Fibroblast of the conjunctiva (primary cell): ENCODE measurements at places on chromosomes 5 and 9.

DNA sequence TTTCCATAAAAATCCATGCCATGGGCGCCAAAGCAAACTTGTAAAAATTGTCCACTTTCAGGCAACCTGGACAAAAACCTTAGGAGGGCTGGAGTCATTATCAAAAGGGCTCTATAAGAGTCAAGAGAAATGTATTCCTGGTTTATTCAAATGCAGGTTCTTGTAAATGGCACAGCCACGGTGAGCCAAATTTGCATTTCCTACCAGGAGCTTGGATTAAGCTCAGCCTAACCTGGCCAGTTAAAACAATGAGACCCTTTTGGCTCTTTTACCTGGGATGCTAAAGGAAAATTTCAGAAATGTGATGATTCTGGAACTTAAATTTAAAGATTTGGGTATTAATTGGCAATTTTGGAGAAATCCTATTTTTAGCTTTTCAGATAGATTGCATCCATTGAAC lies 8.9 kb upstream of the ZNF474 start:
- DNase-seq, result no peak

DNA sequence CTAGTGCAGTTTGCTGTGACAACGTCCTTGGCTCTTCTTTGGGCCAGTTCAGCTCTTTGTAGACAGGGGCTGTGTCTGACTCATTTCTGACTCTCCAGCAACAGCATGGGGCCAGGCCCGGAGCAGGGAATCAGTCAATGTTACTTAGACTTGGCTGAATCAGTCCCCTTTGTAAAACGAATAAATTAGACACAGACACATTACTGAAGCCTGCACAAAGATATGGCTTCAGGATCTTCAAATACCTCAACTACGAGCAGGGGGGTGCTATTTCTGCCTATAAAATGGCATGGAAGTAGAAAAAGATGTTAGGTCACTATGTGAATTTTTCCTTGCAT lies 204.7 kb downstream of the TTLL11 start:
- DNase-seq, result peak; percentile 46

DNA sequence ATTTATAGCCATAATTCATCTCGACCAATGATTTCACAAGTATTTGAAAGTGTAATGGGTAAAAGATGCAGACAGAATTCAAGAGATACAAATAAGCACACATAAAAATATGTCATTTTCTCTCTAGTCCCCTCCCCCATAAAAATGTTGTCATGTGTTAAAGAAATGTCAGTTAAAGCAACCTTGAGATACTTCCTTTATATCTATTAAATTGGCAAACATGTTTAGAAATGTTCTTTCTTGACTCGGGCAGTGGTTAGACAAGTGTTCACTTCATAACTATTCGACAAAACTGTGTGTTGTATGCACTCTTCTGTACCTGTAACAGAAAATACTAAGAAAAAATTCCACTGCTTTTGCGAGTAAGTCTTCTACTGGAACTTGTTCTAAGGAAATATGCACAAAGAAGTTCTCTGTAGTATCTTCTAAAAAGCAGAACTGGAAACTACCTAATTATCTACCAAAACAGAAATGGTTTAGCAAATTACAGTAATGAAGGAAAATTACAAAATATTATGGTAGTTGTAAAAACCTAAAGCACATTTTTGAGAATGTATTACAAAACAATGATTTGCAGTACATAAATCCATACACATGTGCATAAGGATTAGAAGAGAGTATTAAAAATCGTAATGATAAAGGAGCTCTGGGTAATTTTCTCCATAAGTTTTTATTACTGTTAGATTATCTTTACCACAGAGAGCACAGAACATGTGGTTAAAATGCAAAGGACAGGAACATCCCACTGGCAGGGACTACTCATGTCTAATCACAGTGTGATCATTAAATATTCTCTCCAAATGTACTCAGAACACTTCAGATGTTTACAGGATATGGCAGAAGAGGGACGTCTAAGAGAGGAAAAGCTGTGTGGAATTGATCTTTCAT lies 35.9 kb downstream of the FBXW2 start:
- DNase-seq, result no peak

DNA sequence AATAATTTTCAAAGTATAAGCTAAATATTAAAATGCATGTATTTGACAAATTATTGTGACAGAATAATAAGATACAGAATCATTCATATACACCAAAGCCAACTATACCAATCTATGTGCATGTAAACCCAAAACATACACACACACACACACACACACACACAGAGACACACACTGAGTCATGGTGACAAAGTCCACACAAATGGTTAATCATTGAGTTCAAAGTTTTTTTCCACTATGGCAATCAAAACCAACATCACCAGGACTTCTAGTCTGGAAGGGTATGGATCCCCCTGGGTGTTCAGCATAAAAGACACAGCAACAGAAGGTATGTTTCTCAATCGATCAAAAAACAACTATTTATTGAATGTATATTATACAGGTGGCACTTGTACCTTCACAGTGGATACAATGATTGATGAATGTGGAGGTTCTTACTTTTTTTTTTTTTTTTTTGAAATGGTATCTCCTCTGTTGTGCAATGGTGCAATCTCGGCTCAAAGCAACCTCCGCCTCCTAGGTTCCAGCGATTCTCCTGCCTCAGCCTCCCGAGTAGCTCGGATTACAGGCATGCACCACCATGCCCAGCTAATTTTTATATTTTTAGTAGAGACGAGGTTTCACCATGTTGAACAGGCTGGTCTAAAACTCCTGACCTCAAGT lies 137.0 kb downstream of the PDE4D start:
- DNase-seq, result no peak

DNA sequence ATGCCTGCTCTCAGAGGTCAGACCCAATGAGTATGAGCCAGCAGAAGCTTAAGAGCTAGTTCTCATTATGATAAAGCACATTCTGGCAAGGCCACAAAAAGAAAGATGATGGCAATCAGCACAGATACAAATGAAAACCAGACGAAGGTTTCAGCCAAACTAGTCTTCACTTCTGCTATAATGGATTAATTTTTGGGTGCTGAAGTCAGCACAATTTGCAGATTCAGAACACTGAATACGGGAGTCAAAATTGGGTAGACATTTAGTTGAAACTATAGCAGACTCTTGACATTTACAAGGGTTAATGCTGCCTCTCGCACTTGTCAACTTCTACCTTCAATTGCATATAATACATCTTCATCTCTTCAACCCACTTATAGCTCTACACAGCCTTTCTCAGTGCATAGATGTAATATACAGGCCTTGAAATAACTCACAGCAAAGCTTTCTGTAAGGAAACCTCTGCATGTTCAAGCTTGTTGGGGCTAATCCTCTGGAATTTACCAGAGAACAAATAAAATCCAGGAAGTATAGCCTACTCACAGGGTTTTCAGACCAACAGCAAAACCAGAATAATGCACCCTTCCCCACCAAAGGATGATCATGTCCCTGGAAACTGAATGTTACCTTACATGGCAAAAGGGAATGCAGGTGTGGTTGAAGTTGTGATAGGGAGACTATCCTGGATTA lies 77.1 kb downstream of the BAAT start:
- no peak for DNase-seq

DNA sequence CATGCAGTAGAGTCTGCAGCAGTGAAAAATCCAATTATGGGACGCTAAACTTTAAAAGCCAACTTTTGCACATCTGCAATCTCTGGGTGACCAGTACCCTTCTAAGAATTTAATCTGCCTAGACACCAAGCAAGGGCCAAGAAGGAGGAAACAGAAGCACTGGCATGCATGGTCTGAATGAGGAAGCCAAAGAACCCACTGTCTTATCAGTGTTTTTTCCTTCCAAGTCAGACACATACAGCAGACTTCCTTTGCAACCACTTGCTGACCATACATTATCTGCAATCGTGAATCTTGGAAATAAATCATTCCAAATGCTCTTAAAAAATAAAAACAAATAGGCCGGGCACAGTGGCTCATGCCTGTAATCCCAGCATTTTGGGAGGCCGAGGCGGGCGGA lies 65.9 kb downstream of the DEPDC1B start:
- no peak for DNase-seq

DNA sequence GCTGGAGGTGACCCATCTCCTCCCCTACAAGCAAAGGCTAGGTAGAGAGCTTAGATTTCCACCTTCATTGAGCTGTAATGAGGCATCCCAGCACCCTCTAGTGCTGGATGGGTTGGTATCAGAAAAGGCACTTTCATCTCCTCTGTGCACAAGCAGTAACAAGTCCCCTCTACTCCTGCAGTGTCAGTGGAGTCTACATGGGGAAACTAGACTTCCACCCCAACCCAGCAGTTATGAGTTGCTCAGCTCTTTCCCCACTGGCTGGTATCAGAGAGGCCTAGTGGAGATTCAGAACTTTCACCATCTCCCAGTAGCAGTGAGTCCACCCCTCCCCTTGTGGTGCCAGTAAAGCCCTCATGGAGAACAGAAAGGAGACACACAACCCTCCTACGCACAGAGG lies 17.9 kb downstream of the FCN1 start:
- DNase-seq, result no peak

GRCh38 chr5:43353668-43354067 lies 40.5 kb upstream of the HMGCS1 start:
- no peak for DNase-seq

GRCh38 chr5:150750469-150750868 lies 8.3 kb downstream of the DCTN4 start:
- DNase-seq, result no peak

GRCh38 chr9:79026316-79026715 lies 545.4 kb upstream of the TLE4 start:
- no peak for DNase-seq

DNA sequence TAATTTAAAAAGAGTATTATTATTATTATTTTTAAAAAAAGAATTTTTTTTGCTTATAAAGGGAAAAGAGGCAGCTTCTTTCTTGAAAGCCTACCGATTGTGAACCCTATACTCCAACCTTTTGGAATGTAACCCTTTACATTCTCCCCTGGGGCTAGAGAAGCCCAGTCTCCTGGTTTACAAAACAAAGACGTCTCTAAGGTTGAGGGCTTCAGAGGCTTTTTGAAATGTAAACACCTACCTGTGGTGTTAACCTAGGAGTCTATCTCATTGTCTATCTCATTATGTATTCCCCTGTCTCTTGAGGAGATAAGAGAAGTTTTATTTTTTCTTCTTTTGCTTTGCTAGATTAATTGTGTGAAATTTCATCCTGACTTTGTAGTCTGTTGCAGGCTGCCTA lies 4.7 kb downstream of the TNFSF8 start:
- DNase-seq, result no peak

GRCh38 chr5:51214746-51215145 lies 168.5 kb upstream of the ISL1 start:
- DNase-seq, result no peak

DNA sequence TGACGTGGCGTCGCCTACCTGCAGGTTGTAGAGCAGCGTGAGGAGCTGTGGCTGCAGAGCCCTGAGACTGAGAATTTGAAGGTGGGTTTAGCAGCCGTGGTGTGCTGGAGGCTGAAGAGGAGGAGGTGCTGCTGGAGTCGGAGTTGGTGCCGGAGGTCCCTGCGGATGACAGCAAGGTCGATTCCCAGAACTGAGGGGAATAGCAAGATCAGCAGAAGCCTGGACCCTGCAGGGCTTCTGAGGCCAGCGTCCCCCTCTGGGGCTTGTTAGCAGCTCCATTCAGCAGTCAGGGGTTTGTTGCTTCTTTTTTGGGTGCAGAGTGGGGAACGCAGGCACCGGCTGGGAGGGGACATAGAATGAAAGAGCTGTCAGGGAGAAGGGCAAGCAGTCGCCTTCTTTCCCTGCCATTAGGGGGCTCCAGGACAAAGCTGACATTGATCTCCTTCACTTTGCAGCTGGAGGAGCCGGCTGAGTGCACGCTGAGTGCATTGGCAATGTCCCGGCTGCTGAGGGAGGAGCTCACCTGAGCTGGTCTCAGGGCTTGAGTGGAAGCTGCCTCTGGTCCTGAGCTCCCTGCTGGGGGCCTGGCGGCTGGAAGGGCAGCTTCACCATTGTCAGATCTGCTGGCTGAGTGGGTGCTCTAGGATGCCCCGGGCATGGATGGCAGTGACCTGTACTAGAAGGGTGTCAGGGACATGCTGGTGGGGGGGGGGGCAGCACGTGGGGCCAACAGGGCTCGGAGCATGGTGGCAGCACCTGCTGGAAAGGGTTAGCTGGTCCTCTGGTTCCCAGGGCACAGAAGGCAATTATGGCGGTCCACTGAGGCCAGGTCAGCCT lies 20.8 kb downstream of the OBP2B start:
- DNase-seq, result no peak

GRCh38 chr5:6393596-6394194 lies 15.3 kb upstream of the MED10 start:
- no peak for DNase-seq

- DNase-seq, result no peak
These were observed 9.5 kb downstream of the GRK6 start for GRCh38 chr5:177435847-177436536.

DNA sequence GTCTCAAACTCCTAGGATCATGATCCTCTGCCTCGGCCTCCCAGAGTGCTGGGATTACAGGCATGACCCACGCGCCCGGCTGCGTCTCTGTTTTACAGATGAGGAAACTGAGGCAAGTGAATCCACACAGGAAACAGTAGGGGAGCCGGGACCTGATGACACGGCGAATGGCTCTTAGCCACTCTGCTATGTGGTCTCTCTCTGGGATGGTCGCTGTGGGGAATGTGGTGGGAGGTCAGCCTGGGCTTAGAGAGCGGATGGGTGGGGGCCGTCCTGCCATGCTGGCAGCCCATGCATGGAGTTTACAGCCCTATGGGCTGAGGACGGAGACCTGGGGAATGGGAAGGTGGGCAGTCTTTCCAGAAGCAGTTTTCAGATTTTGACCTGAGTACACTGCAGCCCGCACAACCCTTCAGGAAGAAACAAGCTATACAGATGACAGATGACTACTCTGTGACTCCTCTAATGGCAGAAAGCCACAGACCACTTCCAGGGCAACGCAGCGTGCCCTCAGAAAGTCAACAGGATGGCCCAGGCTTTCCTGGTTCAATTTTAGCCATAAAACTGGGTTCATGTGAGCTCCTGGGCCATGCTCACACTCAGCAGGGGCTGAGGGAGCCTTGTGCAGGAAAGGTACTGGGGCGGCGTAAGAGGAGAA lies 136.1 kb upstream of the RAPGEF1 start:
- no peak for DNase-seq

DNA sequence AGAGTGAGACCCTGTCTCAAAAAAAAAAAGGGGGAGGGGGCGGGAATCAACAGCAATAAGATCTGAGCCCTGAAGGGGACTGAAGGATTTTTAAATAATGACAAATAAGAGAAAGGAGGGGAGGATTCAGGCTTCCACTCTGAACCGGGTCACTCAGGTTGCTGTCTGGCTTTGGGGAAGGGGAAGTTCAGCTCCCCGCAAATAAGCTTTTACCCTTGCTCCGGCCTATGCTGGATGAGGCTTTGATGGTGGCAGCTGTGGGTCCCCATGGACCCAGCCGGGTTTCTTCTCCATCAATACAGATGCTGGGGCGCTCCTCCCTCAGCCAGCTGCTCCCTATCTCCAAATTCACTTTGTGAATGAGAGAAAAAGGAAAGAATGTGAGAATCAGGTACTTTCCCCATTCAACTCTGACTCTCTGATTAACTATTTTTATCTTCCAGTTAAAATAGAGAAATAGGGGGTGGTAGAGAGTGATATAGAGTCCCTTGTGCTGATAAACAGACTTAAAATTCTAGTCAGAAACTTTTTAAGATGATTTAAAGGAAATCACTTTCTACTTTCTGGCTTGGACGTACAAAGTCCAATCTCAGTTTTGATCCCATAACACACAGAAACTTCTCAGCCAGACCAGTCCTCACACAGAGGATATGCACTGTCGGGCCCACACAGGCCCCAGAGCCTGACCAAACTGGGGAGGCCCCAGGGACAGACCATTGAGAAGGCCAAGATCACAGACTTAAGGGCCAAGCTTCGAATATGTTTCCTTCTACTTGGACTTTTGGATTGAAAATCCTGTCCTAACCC lies 39.6 kb downstream of the C5orf15 start:
- no peak for DNase-seq
